ENCODE measurements at places on chromosomes 13 and 19.

GRCh38 chr13:30081331-30081730, 226.0 kb downstream of the KATNAL1 start:
- no peak for DNase-seq

DNA sequence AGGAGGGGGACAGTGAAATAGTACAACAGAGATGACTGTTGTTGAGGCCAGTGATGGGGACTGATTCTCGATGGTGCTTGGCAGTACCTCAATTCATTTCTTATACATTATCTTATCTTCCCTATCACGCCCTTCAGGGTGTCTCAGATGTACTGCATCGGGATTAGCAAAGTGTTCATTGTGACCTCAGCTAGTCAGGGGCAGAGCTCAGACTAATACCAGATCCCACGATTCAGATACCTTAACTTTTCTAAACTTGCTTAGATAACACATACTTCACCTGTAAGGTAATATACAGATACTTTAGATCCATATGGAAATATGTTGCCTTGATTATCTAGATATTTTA, 720.6 kb downstream of the EFNB2 start:
- DNase-seq = no peak

GRCh38 chr13:50124536-50125303, 109.5 kb downstream of the KCNRG start:
- peak; percentile 98 for DNase-seq

GRCh38 chr19:2261438-2262172, 5.4 kb upstream of the JSRP1 start:
- DNase-seq = peak; percentile 51

DNA sequence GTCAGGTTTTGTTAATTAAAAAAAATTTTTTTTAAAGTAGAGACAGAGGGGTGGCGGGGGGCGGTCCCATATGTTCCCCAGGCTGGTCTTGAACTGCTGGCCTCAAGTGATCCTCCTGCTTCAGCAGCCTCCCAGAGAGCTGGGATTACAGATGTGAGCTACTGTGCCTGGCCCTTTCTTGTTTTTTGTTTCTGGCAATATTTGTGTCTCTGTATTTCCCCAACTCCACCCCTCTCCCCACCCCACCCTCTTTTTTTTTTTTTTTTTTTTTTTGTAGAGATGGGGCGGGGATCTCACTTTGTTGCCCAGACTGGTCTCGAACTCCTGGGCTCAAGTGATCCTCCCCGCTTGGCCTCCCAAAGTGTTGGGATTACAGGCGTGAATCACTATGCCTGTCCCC, 600 bp upstream of the CAPN12 start:
- DNase-seq = no peak

DNA sequence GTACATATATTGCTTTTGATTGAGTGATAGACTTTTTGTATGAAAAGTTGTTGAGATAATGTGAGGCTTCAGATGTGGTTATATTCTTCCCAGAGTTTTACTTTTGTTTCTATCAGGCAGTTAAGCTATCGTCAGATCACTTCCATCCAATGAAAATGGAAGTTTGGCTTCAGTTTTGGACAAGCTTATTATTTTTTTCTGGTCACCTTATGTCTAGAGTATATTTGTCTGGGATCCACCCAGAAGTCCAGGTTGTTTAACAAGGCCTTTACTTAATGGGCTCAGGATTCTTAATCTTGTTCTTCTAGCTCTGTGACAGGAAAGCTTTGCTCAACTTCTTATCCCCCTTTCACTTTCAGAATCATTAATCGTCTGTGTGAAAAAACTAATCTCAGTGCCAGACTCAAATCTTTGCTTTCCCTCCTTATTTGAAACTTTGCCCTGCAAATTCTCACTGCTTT, 150.9 kb downstream of the PDS5B start:
- DNase-seq = peak; percentile 28

DNA sequence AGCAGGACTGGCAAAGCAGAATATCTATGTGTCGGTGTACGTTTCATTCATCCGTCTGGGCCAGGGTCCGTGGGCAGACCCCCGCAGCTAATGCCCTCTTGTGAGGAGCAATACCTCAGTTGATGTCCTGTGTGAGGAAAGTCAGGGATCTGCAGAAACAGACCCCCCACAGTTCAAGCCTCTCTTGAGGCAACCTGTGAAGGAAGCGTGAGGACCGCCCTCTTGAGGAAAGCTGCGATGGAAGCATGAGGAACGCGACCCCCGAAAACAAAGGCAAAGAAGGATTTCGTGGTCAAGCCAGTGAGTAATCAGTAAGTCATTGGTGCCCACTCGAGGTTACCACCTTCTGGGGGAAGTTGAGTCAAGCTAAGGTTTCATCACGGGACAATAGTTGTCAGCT, 20.9 kb upstream of the ZNF83 start:
- no peak for DNase-seq

DNA sequence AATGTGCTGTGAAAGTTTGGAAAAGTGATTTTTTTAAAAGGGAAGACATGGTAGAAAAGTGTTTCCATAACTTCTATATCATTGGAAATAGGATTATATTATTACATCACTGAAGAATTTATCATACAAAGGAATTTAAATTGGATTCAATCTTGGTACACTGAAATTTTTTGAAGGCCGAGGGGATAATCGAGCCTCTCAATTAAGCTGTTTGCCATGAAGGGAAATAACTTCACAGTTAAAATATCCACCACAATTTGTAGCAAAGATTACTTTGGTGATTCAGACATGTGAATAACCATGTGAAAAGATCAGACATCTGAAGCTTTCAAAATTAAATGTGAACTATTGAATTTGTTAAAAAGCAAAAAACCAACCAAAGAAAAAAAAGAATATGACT, 215.3 kb downstream of the KLF5 start:
- no peak for DNase-seq

DNA sequence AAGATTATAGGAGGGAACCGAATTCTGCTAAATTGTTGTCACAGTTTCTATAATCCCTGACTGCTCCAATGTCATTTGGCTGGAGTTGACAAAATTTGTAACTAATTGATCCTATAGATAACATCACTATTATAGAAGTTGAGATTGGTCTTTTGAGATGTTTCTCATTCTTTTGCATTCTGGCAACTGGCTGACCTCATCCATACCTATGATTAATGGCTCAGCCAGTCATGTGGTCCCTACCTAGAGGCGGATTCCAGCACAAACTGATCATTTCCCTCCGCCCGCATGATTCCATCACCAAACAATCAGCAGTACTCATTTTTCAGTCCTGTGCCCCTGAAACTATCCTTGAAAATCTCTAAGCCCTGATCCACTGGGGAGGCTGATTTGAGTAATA, 4.2 kb downstream of the PSG2 start:
- peak; percentile 85 for DNase-seq

GRCh38 chr13:36344886-36345437, 1.2 kb downstream of the SPART start:
- DNase-seq = peak; percentile 35

DNA sequence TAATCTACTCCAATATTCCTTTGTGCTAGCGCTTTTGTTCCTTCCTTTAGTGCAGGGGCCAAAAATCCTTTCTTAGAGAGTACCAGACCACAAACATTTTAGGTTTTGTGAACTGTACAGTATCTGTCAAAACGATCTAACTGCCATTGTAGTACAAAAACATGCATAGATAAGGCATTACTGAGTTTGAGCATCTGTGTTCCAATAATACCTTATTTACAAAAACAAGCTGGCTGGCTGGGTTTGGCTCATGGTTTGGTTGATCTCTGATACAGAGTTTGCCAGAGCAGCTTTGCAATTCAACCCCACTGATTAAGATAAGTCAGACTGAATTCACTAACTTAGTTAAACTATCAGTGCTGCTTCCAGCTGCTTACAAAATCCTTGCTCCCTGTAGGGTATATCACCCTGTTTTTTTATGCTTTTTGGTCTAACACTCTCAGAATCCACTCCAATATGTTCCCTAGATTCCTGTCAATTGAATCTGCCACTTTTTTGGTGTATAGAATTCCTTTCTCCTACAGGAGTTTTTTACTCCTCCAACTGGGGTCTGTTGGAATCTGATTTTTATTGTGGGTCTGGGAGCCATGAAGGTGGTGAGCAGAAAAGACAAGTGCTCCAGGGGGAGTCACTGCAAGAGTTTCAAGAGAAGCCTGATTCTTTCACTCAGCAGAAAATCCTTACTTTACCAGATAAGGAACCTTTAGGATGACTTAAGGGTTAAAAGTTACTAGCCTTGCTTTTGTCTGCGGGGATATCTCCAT, 1399.4 kb downstream of the EFNB2 start:
- no peak for DNase-seq

DNA sequence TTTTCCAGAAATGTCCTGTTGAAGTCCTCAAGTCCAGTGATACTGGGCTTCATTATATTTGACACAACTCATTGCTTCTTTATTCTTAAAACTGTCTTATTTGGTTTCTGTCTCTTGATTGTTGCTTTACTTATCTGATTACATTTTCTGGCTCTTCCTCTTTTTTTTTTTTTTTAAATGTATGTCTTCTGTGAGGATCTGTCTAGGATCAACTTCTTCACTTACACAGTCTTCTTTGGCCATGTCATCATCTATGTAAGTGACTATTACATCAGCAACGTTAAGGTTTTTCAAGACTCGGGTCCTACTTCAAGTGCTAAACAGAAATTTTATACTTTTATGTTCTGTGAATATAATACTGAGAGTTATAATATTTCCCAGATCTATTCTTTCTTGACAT, 162.1 kb downstream of the PDS5B start:
- no peak for DNase-seq

DNA sequence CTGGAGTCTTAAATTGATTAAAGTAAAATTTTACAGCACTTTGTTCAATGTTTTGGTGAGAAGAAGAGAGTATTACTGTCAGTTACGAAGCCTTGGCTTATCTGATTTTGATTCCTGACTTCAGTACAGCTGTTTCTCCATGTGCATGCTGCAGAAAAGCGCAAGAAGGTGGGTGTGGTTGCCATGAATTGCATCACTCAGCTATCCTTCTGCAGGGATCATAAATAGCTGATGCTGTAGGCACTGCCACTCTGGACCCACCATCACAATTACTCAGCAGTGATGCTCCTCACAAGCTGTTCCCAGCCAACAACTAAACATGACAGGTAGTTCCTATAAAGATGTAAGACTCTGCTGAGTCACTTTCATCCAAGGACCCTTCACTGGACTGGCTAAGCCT, 321.2 kb downstream of the IRS2 start:
- DNase-seq = peak; percentile 11

- no peak for DNase-seq
Observed at GRCh38 chr19:34082289-34083077, 89.8 kb upstream of the LSM14A start.

DNA sequence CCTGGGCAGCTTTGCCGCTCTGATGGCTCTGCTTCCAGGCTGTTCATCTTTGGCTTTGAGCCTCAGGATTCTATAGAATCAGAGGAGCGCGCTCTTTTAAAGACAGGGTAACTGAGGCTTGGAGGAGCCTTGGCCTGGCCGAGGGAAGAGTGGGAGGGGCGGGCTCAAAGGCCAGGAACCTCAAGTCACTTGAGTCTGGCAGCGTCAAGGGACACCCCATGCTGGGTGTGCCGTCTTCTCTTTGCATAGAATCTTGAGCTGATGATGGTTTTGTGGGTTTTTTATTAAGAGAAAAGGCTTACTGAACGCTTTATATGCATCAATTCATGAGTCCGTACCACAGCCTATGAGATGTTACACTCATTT, 1.1 kb downstream of the PGLS start:
- DNase-seq = no peak

DNA sequence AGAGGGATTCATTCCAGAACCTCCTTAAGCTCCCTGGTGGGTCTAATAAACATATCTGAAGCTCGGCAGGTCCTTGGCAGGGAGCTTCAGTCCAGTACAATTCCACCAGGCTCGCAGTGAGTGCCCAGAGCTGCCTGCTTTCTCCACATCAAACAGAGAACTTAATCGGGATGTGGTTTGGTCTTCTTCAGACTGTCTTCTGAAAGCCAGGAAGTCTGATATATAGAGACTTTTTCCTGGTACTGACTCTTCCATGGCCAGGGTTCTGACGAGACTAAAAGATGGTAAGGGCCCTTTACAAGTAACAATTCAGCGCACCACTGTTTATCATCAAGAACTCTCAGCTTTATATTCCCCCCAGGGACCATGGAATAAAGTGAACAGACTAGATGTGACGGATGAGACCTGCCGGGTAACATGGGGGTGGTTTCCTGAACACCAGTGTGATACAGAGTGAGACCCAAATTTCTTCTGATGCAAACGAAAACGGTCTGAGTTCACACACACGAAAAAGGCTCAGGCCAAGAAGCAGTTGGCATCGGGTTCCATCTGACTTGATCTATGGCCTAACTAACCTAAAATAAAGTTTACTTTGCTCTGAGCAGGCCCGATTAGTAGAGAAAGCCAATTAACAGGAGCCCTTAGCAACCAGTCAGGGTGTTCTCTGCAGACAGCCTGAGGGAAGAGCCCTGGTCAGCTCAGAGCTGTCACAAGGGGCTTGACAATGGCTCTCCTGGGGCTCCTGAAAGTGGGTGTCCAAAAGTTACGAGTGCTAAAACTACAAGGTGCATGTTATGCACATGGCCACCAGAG, 29.0 kb downstream of the RANBP3 start:
- no peak for DNase-seq

GRCh38 chr13:30803749-30804148, 68.4 kb downstream of the ALOX5AP start:
- no peak for DNase-seq

DNA sequence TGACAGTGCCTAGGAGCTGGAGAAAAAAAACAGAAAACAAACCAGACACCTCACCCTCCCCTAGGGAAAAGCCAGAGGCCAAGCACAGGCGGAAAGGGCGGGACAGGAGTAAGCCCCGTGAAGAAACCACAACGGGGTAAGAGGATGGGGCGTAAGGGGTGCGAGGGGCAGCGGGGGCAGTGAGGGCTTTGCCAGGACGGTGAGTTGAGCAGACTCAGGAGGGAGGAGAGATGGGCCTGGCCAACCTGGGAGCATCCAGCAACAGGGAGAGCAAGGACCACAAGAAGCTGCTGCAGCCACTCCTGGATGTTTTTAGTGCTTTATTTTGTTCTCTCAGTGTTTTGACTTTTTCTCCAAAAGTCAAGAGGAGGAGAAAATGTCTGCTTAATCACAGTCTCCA, 114.1 kb upstream of the SOX1 start:
- no peak for DNase-seq

GRCh38 chr19:31232180-31232579, 117.1 kb downstream of the TSHZ3 start:
- DNase-seq = no peak

GRCh38 chr13:101739382-101740178, 287.1 kb downstream of the ITGBL1 start:
- no peak for DNase-seq

All from cardiac fibroblast (primary cell).